ENCODE measurements at places on chromosomes 12 and 14.

GRCh38 chr14:43894534-43894933 is 612.5 kb downstream of the FSCB start:
- no peak for DNase-seq

- no peak for DNase-seq
Observed at GRCh38 chr12:95146769-95147168, 70.5 kb downstream of the FGD6 start.

- peak; percentile 59 for DNase-seq
Observed at GRCh38 chr12:54596526-54596946, 8.1 kb upstream of the PPP1R1A start.

- DNase-seq, result no peak
Observed at GRCh38 chr14:103241531-103241930, 92.5 kb upstream of the EIF5 start.

- DNase-seq, result no peak
Observed at GRCh38 chr14:76484355-76484754, 108.4 kb downstream of the ESRRB start.

- DNase-seq, result no peak
Observed at GRCh38 chr12:108335349-108336119, 3.6 kb downstream of the CMKLR1 start.

- DNase-seq, result no peak
Observed at GRCh38 chr14:70078329-70078728, 110.4 kb downstream of the SLC8A3 start.

GRCh38 chr12:130762319-130762675 is 46.2 kb upstream of the RIMBP2 start:
- no peak for DNase-seq

DNA sequence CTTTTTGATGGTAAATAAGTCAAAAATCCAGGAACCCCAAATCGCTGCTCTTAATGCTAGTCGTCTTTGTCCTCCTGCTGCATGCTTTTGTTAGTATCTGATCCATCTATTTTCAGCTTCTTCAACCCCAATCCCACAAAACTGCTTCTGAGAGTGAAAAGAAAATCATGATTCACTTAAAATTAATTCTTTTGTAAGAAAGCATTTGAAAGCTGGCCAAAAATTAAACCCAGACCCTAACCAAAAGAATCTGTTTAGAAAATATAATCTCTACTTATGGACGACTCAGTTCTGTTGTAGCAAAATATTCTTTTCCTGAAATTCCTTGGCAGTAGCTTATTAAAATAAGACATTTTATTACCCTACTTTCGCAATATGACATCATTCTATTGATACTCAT is 443.6 kb upstream of the SYT1 start:
- no peak for DNase-seq

DNA sequence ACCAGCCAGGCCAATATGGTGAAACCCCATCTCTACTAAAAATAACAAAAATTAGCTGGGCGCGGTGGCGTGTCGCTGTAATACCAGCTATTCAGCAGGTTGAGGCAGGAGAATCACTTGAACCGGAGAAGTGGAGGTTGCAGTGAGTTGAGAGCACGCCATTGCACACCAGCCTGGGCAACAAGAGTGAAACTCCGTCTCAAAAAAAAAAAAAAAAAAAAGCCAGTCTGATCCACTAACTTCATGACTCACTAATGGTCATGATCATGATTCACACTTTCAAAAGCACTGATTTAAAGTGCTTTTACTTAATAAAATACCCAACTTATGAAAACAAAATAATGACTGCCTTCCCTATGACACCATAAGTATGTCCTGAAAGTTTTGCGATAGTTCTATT is 38.4 kb upstream of the CPM start:
- DNase-seq, result no peak

DNA sequence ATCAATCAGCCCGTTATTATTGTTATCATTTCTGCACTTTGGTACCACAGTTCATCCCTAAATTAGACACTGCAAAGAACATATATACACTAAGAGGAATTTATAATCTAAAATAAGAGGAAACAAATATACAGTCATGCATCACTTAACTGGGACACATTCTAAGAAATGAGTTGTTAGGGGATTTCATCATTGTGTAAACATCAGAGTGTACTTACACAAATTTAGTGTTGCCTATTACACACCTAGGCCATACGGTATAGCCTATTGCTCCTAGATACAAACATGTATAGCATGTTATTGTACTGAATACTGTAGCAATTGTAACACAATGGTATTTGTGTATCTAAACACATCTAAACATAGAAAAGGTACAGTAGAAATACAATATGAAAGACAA is 190.5 kb downstream of the BMP4 start:
- no peak for DNase-seq

GRCh38 chr12:19507823-19508222 is 68.5 kb downstream of the AEBP2 start:
- no peak for DNase-seq

GRCh38 chr14:60300019-60300418 is 51.0 kb downstream of the PPM1A start:
- no peak for DNase-seq

DNA sequence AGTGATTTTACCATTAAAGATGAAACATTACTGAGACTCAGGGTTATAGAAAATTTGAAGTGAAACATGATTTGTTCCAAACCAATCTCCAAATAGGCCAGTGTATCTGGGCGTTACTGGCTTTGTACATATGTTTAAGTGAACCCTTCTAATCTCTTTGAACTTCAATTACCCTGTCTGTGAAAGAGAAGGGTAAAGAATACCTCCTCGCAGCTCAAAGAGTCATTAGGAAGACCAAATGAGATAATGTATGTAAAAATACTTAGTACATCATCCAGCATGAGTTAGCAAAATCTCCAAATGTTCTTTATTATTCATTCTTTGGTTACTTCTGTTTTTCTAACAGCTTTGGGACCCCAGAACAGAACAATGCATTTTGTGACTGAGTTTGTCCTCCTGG is at the start of gene OR11H6:
Gene OR11H6, plus strand, starts transcription at position 301 of the 400 bp plus-strand sequence. Its CDS starts 0 bp downstream, at position 301.
- DNase-seq, result no peak

GRCh38 chr12:24228371-24228770 is 278.9 kb upstream of the SOX5 start:
- DNase-seq, result peak; percentile 73

GRCh38 chr12:24905431-24905830 is 43.5 kb downstream of the BCAT1 start:
- DNase-seq, result no peak

DNA sequence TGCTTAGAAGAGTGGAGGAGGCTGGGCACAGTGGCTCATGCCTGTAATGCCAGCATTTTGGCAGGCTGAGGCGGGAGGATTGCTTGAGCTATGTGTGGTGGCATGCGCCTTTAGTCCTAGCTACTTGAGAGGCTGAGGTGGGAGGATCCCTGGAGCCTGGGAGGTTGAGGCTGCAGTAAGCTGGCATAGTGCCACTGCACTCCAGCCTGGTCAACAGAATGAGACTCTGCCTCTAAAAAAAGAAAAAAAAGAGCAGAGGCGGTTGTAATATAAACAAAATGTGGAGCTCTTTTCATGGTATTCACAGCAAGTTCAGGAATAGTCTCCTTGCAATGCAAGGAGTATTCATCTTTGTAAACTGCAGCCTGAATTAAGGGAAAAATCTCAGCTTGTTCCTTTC is 27.2 kb downstream of the ARID2 start:
- DNase-seq, result no peak

GRCh38 chr14:104221071-104221625 is 82.8 kb downstream of the KIF26A start:
- no peak for DNase-seq

DNA sequence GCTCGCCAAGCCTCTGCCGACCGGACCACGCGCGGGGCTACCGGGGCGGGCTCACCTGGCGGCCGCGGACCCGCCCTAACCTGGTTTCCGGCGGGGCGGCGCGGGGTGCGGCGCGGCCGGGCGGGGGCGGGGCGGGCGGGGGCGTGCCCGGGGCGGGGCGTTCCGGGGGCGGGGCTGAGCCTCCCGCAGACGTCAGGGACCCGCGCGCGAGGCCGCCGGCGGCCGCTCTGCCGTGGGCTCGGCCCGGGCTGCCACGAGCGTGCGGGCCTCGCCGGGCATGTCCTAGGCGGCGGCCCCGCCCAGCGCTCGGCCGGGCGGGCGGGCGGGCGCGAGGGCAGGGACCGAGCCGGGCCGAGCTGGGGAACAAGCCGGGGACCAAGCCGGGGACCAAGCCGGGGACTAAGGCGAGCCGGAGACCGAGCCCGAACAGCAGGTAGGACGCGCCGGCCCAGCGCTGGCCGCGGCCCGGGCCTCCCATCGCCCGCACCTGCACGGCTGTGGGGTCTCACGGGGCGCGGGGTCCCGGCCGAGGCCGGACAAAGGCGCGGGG is at the start of gene CEP170B:
Gene CEP170B, plus strand, starts transcription at position 188 of the 550 bp plus-strand sequence. CDS start 3,183 bp downstream, outside the sequence.
- no peak for DNase-seq

DNA sequence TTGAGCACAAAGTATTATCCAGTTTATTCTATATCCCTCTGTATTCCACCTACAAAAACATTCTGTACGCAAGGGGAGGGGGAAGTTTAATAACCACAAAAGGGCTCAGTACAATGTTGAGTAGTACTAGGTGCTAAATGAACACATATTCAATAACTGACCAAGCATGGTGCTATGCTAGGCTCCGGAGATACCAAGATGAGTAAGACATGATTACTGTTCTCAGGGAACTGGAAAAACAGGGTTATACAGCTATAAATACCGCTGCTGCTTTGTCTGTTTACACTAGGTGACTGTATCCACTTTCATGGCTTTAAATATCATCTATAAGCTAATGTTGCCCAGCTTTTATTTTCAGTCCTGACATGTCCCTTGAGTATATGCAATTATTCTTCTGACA is 135.8 kb downstream of the INSM2 start:
- DNase-seq, result no peak

DNA sequence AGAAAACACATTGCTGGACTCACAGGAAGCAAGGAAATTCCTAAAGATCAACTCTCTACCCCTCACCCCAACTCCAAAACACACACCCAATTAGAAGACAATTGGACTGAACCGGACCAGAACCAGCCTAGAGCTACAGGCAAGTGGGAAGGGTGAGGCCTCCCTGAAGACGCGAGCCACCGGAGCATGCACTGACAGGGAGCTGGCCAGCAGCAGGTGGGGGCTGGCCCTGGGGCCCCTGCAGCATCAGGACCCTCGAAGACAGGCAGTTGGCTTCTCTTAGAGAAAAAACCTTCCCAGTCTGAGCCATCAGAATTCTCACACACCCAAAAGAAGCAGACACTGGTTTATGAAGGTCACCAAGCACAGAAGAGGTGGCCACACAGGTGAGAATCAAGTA is 209.5 kb upstream of the DIO3 start:
- DNase-seq, result no peak

DNA sequence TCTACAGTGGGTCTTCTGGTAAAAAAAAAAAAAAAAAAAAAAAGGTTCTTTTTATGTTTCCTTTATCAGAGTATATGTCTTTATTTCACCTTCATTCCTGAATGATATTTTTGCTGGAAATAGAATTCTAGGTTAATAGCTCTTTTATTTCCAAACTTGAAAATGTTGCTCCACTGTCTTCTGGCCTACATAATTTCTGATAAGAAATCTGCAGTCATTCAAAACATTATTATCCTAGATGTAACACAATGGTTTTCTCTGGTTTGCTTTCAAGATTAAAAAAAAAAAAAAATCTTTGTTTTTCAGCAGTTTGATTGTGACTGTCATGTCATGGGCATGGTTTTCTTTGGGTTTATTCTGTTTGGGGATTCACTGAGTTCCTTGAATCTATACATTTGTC is 19.5 kb downstream of the DCP1B start:
- DNase-seq, result no peak

GRCh38 chr12:16118586-16118985 is 158.9 kb downstream of the SLC15A5 start:
- no peak for DNase-seq

DNA sequence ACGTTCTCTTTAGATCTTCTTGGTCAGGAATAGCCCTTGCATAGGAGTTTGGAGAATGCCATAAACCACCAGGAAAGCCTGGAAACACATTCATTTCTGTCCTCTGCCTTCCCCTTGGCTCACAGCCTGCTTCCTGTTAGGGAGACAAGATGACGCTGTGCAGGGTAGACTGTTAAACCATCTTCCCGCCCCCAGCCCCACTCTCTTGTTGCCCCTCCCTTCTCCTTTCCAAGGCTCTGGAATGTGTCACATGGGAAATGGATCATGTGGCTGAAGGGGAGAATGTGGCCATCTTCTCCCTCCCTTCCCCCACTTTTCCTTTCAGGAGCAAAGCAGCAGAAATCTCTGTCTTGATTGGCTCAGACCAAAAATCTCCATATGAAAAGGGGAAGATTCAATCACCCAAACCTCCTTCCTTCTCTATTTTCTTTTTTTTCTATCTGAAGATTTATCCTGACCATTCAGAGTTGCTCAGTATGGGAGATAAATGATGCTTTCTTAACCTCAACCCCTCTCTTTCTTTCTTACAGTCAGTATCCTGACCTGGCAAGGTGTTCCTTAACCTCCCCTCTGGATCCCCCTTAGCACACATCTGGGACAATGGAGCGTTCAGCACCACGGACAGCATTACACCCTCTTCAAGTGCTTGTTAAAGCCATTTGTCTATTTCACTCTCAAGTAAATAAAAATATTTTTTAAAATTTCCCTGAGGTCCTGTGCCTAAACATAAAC is 11.4 kb downstream of the GPR19 start:
- peak; percentile 74 for DNase-seq

DNA sequence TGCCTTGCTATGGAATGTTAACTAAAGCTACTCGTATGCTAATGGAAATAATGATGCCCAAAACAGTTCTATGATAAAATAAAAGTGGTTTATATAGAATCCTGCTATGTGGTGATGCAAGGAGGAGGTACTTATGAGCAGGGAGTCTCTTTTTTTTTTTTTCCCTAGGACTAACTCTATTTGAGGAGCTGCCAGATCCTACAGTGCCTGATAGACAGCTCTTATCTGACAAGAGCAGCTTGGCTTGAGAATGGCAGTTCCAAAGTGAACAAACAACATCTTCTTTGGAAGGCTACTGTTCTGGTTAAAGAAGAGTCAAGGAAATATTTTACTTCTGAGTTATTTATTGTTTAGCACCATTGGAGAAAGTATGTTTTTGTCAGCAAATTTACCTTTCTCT is 10.2 kb upstream of the ACSM4 start:
- DNase-seq, result no peak

GRCh38 chr12:11653215-11653753 is 3.8 kb downstream of the ETV6 start:
- DNase-seq, result no peak

- no peak for DNase-seq
Observed at GRCh38 chr12:20268121-20268732, 100.1 kb upstream of the PDE3A start.

DNA sequence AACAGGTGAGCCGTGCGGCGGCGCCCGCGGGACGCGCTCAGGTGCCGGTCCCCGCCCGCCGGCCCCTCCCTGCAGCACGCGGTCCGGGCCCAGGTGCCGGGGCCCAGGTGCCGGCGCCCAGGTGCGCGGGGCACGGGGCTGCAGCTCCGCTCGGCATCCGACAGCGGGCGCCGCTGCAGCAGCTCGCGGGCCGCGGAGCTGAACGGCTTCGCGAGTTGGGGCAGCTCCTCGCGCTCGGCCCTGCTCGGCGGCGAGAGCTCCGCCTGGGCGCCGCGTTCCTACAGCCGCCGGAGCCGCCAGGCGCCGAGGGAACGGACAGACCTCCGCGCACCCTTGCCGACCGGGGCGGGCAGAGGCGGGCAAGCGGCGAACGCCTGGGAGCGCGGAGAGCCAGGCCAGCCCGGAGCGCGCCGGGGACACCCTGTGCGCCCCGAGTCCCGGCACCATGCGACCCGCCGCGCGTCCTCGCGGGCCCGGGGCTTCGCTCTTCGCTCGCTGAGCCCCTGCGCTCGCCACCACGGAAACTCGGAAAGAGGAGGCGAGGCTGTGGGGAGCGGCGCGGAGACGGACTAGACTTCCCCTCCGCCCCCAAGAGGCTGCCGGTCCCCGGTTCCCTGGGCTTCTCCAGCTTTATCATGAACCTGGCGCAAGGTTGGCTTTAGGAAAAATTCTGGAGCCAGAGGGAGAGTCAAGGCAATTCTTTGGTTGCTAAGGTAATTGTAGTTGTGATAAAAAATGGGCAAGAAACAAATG is at the start of gene RGS6:
Gene RGS6, plus strand, starts transcription at position 201 of the 753 bp plus-strand sequence.
- DNase-seq, result no peak
